ENCODE measurements at places on chromosomes 4 and X. TPM values are rescaled to one million over a fixed set of nuclear protein-coding genes. Genes with fewer than 3 reads are reported as not detected.

DNA sequence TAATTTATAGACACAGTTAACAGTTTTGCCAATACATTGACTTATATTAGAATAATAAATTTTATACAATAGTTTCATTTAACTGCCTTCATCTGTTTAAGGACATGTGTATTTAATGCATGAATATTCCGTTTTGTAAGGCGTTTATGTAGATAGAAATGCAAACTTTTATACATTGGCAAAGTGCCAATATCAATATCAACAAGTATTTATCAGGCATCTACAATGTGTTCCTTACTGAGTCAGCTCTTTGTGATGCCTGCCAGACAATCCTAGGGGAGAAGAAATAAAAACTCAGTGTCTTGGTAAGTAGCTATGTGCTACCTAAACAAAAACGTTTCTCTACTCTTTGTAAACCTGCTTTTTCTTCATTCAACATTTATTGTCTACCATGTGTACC lies 1142.2 kb downstream of the C4orf33 start:
- DNase-seq: no peak

- DNase-seq: no peak
Measured at GRCh38 chrX:11665168-11666111, at the start of gene ARHGAP6. Gene ARHGAP6, minus strand, starts transcription at chrX:11665920. Its CDS starts 1,092 bp downstream, at chrX:11664828.

DNA sequence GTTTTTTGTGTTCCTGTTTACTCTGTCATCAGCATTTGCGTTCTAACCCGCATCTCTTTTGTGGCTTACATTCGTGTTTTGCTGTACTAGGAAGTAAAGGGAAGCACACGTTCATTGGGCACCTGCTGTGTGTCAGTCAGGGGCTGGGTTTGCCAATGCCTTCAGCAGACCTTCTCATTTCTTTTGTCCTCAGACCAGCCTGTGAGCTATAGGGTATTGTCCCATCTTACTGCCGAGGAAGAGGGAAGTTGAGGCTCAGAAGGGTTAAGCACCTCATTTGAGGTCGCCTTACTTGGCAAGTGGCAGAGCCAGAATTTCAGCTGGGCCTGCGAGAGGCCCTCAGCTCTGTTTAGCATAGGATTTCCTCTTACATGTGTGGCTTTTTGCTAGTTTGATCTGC lies 8.7 kb downstream of the TBC1D14 start:
- no peak for DNase-seq

GRCh38 chrX:131979116-131979515 lies 44.0 kb upstream of the STK26 start:
- no peak for DNase-seq

GRCh38 chr4:86452422-86452891 lies 92.6 kb upstream of the MAPK10 start:
- DNase-seq: no peak

RASL11B gene
- 3.9 TPM for polyA plus RNA-seq

DNA sequence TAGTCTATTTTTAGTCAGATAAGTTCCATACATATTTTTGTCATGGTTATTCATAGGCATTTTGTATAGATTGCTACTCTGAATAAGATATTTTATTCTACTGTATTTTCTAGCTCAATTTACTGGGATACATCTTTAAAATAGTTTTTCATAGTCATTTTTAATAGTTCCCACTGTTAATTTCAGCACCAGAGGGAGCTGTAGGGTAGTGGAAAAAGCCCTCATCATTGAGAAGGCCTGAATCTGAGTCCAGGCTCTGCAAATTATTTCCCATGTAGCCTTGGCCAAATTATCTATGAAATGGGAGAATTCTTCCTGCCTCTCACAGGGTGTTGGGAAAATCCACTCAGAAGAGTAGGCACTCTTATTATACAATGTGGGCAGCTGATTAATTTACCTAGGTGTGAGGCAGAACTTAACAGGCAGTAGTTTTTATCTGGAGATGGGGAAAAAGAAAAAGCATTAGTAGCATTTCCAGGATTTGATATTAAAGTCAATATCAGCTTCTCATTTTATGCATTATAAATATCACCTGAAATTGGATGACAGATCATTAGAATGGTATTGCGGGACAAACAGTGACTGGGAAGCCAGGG lies 102.9 kb upstream of the PAQR3 start:
- DNase-seq: no peak

GRCh38 chrX:52507331-52507730 lies 9.5 kb downstream of the XAGE1B start:
- no peak for DNase-seq

DNA sequence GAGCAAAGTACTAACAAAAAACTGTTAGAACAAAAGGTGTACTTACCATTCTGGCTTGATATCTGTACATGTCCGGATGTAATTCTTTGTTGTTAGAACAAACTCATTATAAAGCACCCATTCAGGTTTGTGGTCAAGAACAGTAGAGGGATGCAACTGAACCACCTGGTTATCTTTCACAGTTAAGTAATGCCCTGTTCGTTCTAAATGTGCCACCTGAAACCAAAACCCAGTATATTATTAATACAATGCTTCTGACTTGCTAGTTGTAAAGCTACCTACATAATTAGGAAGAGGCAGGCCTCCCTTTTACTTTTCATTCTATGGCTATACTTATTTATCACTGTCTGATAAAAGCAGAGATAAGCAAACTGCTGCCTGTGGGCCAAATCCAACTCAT lies 54.8 kb downstream of the DHX15 start:
- no peak for DNase-seq

GRCh38 chrX:105821471-105822121 lies 743 bp upstream of the NRK start:
- no peak for DNase-seq

FOXR2 gene
- polyA plus RNA-seq: not detected

STATH gene
- polyA plus RNA-seq: not detected

FSTL5 gene
- polyA plus RNA-seq: 0.06 TPM

DNA sequence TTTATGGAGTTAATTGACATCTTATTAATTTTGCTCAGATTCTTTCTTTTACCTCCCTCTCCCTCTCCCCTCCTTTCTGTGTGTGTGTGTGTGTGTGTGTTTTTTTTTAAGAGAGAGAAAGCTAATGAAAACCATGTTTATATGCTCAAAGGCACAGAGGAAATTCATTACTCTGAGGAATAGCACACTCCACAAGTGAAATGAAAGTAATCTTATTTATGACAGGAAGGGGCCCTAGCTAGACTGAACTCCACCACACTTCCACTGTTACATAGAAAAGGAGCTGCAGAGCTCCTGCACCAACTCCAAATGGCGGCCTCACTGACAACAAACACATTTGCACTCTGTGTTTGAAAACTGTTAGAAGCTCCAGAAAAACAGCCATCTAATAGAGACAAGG lies 150.6 kb downstream of the RASL11B start:
- DNase-seq: no peak

- no peak for DNase-seq
Measured at GRCh38 chr4:6513678-6514077, 41.3 kb upstream of the PPP2R2C start.

GRCh38 chr4:69497076-69497475 lies 1.4 kb upstream of the UGT2B4 start:
- DNase-seq: no peak

DNA sequence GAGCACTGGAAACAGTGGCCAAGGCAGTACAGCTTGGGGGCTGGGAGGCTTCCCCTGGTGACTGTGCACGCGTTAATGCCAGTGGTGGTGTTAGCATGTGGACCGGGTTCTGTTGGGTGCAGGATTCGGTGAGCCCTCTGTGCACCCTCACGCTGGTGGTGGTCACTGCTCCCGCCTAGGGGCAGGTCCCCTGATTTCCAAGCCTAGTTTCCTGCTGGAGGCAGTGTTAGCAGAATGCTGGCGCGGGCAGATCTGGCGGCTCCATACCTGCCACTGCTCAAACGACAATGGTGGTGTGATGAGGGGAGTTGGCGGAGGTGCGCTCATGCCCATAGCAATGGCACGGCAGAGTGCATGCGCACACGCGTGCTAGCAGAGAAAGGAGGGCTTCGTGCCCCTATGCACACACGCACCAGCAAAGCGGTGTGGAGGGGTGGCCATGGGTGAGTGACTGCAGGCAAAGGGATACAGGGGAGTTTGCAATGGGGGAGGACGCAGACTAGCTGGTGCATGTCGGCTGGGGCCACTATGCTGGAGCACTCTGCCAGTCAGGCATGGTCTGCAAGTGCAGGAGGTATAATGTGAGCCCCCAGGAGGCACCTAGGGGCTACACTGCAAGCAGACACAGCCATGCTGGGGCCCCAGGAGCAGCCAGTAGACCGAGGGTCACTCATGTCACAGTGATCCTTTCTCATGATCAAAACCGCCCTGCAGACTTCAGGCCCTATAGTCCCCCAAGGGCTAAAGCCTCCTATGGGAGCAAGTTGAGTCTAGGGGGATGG lies 93.0 kb downstream of the MAGEE1 start:
- DNase-seq: no peak

DNA sequence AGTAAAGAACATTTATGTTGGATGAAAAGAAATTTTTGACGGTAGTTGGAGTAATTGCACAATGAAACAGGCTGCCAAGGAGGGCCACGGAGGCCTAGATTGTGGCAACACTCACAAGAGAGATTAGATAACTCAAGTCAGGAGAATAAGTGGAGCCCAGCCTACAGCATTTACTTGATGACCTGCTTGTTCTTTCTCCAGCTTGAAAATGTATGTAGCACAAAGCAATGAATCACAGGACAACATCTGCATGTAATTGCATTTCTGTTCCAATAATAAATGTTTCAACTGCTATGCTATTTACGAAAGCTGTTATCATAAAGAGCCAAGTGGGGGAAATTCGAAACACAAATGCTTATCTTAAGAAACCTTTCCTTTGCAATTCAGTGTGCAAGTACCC lies 221.2 kb upstream of the MID1 start:
- DNase-seq: no peak
